ENCODE measurements at places on chromosomes 13 and 19.

GRCh38 chr13:97141097-97141496 is 81.0 kb upstream of the MBNL2 start:
- no peak for DNase-seq

GRCh38 chr13:28329395-28330158 is 165.4 kb downstream of the FLT1 start:
- peak; percentile 98 for DNase-seq

DNA sequence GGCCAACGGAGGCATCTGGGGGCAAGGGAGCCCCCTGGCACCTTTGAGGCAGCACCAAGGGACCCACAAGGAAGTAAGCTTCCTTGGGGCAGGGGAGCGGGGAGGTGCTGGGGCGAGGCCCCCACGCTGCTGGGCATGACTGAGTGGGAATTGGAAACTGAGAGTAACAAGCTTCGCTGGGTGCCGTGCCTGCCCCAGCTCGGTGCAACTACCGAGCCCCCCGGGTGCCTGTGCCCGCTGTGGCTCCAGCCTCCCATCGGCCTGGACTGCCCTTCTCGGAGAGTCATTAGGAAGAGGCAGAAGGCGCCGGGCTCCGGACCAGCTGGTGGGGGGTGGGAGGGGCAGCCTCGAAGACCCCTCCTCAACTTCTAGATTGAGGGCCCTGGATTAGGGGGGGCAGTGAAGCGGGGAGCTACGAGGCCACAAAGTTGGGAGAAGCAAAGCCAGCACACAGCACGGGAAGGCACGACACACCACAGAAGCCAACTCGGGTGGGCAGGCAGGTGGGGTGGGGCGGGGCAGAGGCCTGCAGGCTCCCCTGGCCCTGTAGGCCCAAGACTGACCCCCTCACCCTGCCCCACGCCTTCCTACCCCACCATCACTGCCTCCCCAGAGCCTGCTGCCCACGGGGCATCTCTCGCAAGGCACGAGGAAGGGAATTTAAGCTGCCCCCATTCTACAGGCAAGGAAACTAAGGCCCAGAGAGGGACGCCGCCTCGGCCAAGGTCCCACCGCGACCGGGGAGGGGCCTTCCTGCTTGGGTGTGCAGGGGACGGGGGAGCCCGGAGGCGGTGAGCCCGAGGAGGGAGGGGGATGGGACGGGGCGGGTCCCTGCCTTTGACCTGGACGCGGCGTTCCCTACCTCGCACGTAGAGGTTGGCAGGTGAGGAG is 83.2 kb downstream of the PTPRS start:
- DNase-seq = no peak

- DNase-seq = no peak
Measured at GRCh38 chr19:932648-933552, 7.1 kb downstream of the ARID3A start.
